Temporal lobe (tissue), 4 donors: ENCODE measurements at places on chromosomes 7 and 10. TPM values are rescaled to one million over a fixed set of nuclear protein-coding genes. Genes with fewer than 3 reads are reported as not detected.

TMEM176A gene
- 0.49 TPM for total RNA-seq

OPN4 gene
- not detected for total RNA-seq

PTPRE gene
- total RNA-seq = 11.3 TPM

VIPR2 gene
- total RNA-seq = 0.49 TPM

KMT2E gene
- 217 TPM for total RNA-seq

NRCAM gene
- 175 TPM for total RNA-seq

MET gene
- 1.7 TPM for total RNA-seq

OR6V1 gene
- not detected for total RNA-seq

COL26A1 gene
- total RNA-seq = 12.0 TPM

CYP2W1 gene
- not detected for total RNA-seq

ZCCHC24 gene
- 5.7 TPM for total RNA-seq

XRCC2 gene
- 2.2 TPM for total RNA-seq

OR6B1 gene
- not detected for total RNA-seq

NPSR1 gene
- total RNA-seq = not detected

TMEM26 gene
- total RNA-seq = 0.25 TPM

GDF2 gene
- not detected for total RNA-seq

TCTN3 gene
- 12.5 TPM for total RNA-seq

MAGI2 gene
- 99.1 TPM for total RNA-seq

EBLN1 gene
- total RNA-seq = not detected

TAS2R16 gene
- total RNA-seq = not detected

FANK1 gene
- 1.5 TPM for total RNA-seq

DIP2C gene
- 46.0 TPM for total RNA-seq
